ENCODE measurements at places on chromosomes 7 and 10.

DNA sequence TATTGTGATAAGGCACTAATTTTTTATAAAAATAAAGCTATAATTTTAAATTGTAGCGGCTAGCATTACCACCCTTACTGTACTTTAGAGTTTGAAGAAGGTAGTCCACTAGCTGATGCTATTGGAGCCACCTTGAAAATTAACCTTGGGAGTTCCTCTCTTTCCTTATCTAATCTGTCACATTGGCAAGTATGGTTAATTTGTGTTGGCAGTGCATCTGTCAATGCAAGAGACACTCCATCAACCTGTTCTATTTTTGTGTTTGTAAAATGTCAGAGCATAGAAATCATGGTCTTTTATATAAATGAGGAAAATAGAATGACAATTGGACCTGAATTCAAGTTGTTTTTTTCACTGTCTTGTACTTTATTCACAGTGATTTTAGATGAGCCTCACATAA lies 20.5 kb downstream of the GLCCI1 start:
- no peak for DNase-seq

GRCh38 chr10:90787393-90788198 lies 70.2 kb downstream of the HTR7 start:
- DNase-seq = peak; percentile 62

DNA sequence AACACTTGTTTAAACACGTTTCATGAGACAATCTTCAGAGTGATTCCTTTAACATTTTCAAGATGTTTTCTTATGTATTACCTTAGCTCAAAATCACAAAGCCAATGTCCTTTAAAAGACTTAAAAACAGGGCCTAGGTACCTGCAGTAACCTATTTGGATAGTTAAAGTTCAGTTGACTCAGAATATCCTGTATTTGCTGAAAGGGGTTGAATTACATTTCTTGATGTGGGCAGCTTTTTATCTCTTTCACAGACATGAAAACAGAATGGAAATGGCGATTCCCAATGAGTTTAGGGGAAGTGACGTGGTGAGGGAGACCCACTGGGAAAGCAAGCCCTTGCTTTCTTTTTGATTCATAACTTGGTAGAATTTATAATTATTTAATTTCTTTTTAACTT lies 324.4 kb upstream of the AOAH start:
- no peak for DNase-seq

DNA sequence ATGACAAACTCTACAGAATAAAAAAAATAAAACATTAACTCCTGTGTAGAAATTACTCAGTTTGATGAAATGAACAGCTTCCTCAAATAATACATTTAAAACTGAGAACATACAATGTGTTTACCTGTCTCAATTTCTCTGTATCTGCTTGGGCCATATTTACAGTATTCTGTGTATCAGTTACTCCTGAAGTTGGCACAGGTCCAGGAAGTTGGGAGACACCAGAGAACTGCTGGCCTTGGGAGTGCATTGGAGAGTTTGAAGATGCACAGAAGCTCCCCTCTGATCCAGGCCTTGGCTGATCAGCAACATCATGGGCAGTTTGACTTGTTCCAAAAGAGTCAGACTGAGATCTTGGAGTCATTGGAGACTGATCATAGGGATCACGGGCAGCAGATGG lies 155.1 kb downstream of the GALNT11 start:
- no peak for DNase-seq

DNA sequence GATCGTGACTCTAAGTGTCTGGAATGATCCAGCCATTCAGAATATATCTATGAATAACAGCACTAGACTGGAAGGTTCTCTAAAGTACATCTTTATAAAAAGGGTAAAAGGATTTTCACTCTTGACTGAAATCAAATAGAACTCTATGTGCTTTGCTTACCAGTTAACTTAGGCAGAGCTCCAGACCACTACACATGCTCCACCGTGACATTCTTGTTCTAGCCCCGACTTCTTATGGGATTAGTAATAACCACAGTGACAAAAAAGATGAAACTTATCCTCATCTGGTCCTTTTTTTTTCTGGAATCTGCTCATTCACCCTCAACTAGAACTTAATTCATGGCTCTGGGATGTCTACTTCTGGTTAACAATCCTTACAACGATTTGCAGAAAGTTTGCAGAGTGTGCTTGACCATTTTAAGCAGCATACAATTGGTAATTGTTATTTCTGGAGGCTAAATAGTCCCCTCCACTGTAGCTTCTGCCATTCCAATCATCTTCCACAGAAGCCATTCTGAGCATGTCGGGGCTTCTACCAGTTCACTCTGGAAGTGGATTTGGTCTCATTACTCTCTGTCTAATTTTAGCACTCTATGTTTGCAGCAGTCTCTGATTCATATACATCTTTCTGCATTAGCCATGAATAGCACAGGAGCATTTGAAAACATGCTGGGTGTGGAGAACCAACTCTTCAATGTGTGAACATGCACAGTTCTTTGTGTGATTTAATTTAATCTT lies 163.7 kb upstream of the CDC14C start:
- DNase-seq = no peak

DNA sequence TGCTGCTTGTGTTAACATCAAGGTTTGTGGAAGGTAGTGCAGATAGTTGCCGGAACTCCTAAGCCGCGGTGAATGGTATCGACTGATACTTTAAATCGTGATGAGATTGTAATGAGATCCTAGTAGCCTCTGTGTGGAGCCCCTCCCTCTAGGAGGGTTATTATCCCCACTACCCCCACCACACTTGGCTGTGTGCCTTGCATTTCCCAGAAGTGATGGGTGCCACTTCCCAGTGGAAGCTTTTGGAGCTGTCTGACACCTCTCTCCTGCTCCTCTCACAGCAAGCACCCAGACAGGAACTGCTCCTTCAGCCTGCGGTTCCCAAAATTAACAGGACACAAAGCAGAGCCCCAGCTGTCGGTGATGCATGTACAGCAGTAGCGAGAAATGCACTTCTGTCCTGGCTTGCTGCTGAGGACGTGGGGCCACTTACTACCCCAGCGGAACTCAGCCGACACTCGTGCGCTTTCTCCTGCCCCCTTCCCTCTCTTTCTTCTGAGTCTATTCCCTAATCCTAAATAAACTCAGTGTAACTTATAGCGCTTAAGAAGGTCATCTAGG lies 52.5 kb downstream of the PRKAG2 start:
- DNase-seq = no peak

GRCh38 chr7:150753826-150754603 lies 16.8 kb downstream of the GIMAP5 start:
- DNase-seq = peak; percentile 3

GRCh38 chr7:149736478-149737360 lies 36.7 kb downstream of the ZNF467 start:
- no peak for DNase-seq

DNA sequence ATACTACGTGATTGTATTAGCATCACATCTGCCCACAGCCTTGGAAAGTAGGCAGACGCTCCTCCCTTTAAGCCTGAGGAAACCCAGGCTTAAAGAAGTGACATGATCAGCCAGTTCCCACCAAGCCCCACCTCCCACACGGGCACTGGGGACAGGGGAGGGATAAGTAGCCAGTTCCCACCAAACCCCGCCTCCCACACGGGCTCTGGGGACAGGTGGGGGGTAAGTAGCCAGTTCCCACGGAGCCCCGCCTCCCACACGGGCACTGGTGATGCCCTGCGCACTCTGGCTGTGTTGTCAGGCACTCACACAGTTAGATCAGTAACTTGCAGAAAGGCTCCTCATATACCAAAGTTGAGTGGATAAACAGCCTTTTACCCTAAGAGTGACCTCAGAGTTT lies 606.8 kb downstream of the PTPRN2 start:
- no peak for DNase-seq

GRCh38 chr7:131931370-131931769 lies 374.9 kb upstream of the PODXL start:
- DNase-seq = no peak

- no peak for DNase-seq
Observed at GRCh38 chr7:140433396-140433795, 29.5 kb downstream of the RAB19 start.

DNA sequence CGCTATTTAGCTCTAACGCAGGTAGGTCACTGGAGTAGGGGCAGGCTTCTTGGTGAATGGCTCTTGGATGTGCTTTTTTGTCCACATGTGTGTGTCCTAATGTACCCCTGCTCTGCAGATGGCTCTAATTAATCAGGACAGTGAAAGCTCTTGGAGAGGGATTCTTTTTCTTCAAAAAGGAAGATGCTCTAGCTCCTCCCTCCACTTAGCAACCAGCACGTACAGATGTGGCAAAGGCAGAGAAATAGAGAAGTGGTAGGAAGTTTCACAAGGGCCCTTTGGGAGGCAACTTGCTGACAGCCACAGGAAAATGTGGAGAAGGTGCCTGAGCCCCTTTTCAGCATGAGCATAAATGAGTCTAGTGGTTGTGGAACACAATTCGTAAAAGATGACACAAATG lies 221.7 kb downstream of the PLXNA4 start:
- DNase-seq = no peak

DNA sequence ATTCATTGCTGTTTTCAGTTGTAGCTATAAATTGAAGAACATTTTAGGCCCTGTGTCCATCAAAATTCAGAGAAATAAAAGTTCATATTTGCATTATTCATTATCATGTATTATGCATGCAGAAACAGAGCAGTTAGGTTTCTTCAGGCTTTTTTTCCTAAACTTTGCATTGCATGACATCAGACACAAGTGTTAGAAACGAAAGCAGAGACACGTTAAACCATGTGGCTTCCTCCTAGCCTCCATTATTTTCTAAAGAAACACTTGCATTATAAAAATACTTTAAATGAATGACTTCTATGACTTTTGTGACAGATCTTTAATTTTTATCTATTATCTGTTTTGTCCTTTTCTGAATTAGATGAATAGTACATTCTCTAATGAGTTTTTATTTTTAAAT lies 8.8 kb upstream of the EBLN1 start:
- DNase-seq = no peak

- no peak for DNase-seq
Observed at GRCh38 chr7:140439359-140439758, 35.5 kb downstream of the RAB19 start.

GRCh38 chr7:4675771-4676367 lies 6.2 kb upstream of the FOXK1 start:
- no peak for DNase-seq

DNA sequence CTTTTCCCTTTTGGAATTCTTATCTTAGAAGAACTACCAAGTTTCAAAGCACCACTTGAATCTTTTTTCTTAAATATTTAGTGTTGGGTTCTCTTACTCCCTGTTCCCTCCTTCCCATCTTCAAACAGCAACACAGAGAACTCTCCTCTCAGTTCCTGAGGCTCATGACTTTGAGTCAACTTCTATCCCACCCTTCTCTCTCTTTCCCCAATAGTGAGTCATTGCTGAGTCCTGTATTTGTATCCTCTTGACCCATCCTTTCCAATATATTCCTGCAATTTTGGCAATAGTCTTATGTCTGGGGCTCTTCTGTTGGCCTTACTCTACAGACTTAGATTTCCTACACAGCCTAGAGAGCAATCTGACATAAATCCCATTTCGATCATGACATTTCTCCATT lies 20.8 kb upstream of the JCAD start:
- DNase-seq = no peak

DNA sequence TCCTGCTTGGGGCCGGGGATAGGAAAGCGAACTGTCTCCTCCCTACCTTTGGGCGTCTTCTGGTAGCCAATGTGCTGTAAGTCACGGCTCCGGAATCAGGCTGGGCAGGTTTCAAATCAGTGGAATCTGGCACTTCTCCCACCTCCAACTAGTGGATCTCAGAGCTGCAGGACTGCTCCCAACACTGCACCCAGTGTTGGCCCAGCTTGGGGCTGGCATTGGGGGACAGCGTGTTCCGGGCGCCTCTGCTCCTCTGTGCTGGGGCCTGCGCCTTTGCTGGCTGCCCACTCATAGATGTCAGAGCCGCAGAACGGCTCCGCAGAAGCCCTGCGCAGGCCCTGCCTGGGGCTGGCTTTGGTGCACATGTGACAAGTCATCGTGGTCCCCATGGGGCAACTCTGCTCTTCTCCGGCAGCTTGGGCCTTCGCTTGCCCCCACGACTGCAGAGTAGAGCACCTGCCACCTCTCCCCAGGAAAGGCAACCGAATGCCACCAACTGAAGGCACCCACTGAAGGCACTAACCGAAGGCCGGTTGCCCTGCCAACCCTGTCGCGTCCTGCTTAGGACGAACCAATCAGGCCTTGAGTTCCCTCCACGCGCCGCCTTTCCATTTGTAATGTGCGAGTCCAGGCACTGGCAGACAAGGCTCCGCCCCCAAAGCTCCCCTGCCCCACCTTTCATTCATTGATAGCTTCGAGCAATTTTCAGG lies 85.5 kb upstream of the ABI1 start:
- DNase-seq = no peak

- DNase-seq = no peak
Observed at GRCh38 chr10:119166118-119166500, 595 bp upstream of the SFXN4 start.

GRCh38 chr10:29722777-29723176 lies 88.0 kb upstream of the SVIL start:
- no peak for DNase-seq

- peak; percentile 81 for DNase-seq
Observed at GRCh38 chr7:101817471-101818286, at the start of gene CUX1. Gene CUX1, plus strand, starts transcription at chr7:101817626. Its CDS starts 14 bp downstream, at chr7:101817640.

- DNase-seq = peak; percentile 2
Observed at GRCh38 chr10:4429571-4429970, 396.4 kb upstream of the AKR1E2 start.

GRCh38 chr7:11252011-11252607 lies 278.4 kb downstream of the PHF14 start:
- no peak for DNase-seq

- DNase-seq = no peak
Observed at GRCh38 chr10:116207690-116208089, 65.3 kb downstream of the GFRA1 start.

GRCh38 chr7:5226921-5227785 lies 37.1 kb downstream of the WIPI2 start:
- no peak for DNase-seq

GRCh38 chr7:30513762-30514161 lies 9.1 kb upstream of the GGCT start:
- no peak for DNase-seq

DNA sequence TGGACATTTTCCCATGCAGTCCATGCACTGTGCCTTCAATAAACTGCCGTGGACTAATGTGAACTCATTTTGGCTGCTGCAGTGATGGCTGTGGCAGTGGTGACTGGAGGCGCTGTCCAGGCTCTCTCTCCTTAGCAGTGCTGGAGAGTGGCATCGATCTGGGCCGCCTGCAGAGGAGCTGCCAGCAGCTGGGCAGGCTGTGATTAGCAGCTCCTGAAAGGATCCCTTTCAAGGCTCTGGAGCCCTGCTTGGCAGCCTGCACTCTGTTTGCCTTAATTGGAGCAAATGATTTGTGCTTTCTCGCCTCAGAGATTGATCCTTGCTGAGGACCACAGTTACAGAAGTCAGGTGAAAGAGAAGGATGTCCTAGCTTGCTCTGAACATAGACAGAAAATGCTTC lies 130.1 kb upstream of the VWC2 start:
- DNase-seq = no peak

Measured in fibroblast of pulmonary artery (primary cell).